ENCODE measurements at places on chromosomes 16 and 17.

- no peak for DNase-seq
Observed at GRCh38 chr16:24535827-24536226, 3.5 kb upstream of the RBBP6 start.

GRCh38 chr17:72390675-72391508 is 270.1 kb downstream of the SOX9 start:
- DNase-seq: no peak

- DNase-seq: no peak
Observed at GRCh38 chr16:78310990-78311561, 211.6 kb downstream of the WWOX start.

- no peak for DNase-seq
Observed at GRCh38 chr17:74417178-74418045, 14.5 kb upstream of the GPRC5C start.

GRCh38 chr17:79650283-79650682 is 39.4 kb upstream of the RBFOX3 start:
- no peak for DNase-seq

DNA sequence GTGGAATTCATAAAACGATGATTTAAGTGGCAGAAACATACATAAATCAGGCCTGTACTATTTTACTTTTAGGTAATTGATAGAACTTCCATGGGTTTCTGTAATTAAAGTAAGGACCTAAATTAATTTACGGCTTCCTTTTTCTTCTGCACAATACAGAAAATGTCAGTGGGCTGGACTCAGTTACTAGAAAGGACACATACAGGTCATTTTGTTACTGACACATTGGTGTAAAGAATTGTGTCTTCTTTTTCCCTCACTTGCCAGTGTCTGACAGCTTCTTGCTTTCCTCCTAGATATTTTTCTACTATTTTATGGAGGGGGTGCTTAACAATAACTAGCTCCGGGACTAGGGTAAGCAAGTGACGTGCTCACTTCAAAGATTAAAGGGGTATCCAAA is 304.8 kb downstream of the RBFOX1 start:
- DNase-seq: no peak

GRCh38 chr16:16032271-16032979 is 83.0 kb downstream of the ABCC1 start:
- DNase-seq: no peak

DNA sequence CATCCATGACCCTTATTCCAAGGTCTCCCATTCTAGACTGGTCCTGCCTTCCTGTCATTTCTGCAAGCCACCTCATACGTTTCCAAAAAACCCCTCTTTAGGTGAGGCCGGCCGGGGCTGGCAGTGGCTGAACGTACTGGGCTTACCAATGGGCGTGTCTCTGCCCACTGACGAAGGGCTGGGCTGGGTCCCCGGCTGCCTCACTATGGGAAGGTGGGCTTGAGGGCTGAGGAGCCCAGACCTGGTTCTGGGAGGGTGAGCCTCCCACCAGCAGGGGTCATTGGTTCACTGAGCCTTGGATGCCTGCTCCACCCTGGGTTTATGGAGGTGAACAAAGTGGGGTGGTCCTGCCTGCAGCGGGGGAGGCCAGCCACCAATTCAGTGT is 19.9 kb downstream of the KDM8 start:
- DNase-seq: no peak

DNA sequence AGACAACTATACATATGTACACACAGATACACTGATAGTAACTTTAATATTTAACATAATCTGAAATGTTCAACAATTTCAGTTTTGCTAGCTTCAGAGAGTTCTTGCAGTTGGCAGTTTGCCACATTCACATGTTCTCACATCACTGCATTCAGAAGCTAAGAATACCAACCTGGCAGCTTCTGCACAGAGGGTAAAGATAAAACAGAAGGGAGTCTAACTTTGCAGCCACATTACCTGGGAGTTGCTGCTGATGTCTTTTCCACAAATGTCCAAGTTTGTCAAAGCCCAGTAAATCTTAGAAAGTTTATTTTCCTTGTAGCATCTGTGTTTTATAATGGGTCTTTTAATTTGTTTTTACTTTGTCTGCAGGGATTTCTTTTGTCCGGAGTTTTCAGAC is 332.0 kb downstream of the BCAS3 start:
- no peak for DNase-seq

GRCh38 chr17:61467416-61468262 is 15.4 kb downstream of the TBX4 start:
- no peak for DNase-seq

Measured in CD4-positive, alpha-beta T cell treated with Interleukin-1 beta for 1 hour (primary cell).